ENCODE measurements at places on chromosomes 12 and 14. TPM values are rescaled to one million over a fixed set of nuclear protein-coding genes. Genes with fewer than 3 reads are reported as not detected.
A peak's percentile ranks its signal among the peaks of the same experiment; 100 is the strongest.

- DNase-seq: no peak
These were observed 1415.2 kb downstream of the AACS start for GRCh38 chr12:126480451-126480850.

DNA sequence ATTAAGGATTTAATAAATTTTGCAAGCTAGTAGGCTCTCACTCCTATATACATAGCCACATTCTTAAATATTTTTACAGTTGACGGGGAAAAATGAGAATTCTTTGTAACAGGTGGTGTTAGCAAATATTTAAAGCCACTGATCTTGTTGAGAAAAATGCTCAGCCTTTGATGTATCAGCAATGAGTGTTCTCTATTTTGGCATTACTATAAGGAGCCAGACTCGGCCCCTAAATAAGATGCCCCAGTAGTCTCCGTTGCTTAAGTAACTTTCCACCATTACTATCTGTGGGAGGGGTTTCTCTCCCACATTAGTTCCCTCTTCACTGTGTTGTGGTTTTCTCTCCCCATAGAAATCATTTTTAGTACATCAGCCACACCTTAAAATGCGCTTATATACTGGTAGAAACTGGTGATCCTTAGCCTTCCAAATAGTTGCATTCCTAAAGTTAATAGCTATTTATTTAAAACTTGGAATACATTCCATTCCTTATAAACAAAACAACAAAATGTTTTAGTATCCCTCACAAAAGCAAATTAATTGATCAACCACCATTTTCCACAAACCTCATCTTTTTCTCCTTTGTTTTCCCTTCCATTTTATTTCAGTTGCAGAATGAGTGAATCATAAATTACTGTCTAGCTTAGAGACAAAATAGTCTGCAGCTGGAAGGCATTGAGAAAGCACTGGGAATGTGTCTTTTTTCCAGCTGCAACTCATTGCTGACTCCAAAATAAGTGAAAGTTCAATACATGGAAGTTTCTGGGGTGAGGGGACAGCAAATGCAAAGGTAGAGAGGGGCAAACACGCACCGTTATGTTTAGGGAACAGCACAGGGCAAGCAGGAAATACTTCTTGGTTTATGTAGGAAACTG lies 84.7 kb upstream of the FERMT2 start:
- DNase-seq: no peak

- DNase-seq: no peak
These were observed 1.5 kb downstream of the TMEM132C start for GRCh38 chr12:128268379-128268995.

GRCh38 chr12:107475900-107476299 lies 209.7 kb upstream of the PWP1 start:
- no peak for DNase-seq

PTGDR gene
- 2.8 TPM for total RNA-seq

DNA sequence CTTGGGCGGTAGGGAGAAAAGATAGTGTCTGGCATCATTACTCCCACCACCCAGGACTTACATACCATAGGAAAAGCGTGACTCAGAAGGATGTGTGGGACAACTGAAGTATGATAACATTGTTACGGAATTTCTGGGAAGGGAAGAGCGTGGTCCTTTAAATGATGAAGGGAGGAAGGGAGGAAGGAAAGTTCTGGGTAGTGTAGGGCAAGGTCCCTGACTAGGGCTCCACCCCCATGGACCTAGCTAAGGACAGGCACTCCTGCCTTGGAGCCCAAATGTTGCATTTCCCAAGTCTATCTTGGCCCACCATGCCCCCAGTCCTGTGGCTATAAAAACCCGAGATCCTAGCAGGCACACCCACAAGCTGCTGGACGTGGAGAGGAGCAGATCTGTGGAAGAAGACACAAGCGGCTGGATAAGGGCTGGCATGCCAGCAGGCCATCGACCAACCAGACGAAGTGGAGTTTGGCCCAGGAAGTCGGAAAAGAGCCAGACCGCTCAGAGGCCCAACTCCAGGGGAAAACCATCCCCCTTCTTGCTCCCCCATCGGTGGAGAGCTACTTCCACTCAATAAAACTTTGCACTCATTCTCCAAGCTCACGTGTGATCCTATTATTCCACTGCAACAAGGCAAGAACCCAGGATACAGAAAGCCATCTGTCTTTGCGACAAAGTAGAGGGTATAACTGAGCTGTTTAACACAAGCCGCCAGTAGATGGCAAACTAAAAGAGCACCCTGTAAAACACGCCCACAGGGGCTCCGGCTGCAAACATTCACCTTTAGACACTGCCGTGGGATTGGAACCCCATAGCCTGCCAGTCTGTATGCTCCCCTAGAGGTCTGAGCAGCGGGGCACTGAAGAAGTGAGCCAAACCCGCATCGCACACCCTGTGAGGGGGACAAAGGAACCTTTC lies 23.0 kb upstream of the RAB21 start:
- peak; percentile 59 for DNase-seq

DNA sequence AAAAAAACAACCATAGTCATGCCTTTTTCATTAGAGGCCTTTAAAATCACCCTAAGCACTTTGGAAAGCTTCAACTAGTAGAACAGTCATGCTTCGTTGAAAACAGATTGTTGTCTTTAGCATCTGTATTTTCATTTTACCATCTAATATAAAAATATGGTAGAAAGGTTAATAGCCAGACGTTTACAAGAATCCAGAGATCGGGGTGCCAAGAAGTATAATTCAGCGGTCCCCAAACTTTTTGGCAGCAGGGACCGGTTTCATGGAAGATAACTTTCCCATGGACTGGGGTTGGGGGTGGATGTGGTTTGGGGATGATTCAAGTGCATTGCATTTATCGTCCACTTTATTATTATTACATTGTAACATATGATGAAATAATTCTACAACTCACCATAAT lies 138.4 kb downstream of the GLT1D1 start:
- no peak for DNase-seq

DNA sequence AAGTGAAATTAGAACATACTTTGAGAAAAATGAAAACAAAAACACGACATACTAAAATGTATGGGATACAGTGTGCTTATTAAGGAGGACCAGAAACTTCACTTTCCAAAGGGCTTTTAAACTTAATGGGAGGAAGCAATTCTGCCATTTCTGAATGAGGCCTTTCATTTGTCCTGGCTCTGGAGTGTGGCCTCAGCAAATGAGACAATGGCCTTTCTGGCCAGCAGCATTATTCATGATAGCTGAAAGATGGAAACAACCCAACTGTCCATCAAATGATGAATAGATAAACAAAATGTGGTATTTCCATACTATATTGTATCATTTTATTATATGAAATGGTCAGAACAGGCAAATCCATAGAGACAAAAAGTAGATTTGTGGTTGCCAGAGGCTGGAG lies 338.6 kb downstream of the CEP128 start:
- DNase-seq: no peak

FAM161B gene
- 1.7 TPM for total RNA-seq

DNA sequence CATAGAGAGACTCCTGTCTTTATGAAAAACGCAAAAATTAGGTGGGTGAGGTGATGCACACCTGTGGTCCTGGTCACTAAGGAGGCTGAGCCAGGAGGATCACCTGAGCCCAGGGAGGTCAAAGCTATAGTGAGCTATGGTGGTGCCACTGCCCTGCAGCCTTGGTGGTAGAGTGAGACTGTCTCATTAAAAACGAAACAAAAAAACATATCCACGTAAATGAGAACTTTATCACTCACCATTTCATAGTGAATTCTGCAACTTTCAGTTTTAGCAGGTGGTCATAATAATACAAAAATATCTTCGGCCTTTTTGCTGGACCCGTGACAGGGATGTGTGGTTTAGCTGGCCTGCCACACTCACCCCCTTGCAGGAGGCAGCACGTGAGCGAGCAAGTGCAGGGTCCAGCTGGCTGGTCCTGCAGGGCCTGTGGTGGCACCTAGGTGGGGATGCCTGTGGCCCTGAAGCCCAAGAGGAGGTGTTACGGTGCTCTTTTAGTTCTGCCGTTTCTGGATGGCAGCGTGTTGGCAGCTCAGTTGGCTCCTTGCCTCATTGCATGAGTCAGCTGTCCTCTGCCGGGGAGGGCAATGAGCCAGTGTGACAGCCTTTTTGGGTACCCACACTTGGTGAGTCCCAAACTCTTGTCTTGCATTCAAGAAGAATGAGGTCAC lies 1330.7 kb upstream of the TMEM132C start:
- no peak for DNase-seq

- DNase-seq: no peak
These were observed 82.5 kb downstream of the MED13L start for GRCh38 chr12:116194935-116195431.

TAS2R9 gene
- not detected for total RNA-seq

- no peak for DNase-seq
These were observed 14.5 kb downstream of the RNASE3 start for GRCh38 chr14:20905676-20906075.

DNA sequence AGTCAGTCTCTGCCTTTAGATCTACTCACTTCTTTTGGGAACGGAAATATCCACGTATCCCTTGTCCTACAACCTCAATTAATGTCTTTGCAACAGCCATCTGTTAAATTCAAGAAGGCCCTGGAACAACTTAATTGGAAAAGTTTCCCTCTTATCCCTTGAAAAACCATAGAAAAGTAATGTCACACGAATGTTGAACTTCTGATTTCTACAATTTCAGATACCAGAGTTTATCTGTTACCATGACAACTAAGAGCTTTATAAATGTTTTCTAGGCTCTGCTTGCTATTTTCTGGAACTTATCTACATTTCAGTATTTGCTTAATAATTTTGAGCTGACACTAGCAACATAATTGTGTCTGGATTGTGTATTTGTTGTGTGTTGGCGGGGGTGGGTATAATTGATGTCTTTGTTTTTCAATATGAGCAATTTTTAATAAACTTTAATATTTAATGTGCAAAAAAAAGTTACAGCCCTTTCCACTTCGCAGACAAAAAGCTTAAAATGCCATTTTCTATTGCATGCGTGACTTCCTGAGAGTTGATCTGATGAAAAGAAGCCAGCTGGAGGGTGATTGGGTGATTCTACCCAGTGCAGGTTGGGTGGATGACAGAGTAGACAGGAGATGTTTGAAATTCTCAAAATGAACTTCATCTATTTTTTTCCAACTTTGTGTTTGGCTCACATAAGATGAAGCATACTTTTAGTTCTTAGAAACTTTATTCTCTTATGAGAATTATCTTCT lies 11.8 kb upstream of the EDDM3A start:
- DNase-seq: no peak

SLC6A12 gene
- not detected for total RNA-seq

- no peak for DNase-seq
These were observed 170.5 kb downstream of the NDUFA12 start for GRCh38 chr12:94832780-94833681.

DNA sequence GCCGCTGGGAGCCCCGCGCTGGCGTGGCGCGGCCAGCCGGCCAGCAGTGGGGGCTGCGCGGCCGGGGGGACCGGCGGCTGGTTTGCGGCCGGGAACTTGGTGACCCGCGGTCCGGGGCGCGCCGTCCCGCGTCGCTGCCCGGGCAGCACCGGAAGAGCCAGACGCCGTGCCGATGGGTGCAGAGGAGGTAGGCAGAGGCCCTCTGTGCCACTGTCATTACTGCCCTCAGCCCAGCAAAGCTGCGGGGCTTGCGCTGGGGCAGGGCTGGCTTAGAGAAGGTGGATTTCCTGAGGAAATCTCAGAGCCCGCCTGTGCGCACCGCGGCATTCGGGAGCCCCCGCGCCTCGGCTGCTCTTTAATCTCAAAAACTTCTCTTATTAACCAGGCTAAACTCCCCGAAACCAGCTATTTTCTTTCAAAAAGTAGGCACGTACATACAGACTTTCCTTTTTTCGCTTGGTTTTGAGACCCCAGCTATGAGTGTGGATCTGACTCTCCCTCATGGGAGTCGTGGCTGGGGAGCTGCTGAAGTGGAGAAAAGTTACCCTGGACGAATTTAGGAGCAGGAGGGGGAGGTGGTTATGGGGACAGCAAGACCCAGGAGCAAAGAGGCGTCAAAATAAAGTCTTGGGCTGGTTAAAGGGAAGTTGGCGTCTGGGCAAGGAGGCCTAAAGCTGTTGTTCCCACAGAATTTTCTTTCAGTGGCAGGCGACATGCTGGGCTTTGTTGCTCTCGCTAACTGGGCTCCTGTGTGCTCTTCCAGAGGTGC lies 802 bp downstream of the SUSD6 start:
- DNase-seq: no peak

LRTM2 gene
- not detected for total RNA-seq

DNA sequence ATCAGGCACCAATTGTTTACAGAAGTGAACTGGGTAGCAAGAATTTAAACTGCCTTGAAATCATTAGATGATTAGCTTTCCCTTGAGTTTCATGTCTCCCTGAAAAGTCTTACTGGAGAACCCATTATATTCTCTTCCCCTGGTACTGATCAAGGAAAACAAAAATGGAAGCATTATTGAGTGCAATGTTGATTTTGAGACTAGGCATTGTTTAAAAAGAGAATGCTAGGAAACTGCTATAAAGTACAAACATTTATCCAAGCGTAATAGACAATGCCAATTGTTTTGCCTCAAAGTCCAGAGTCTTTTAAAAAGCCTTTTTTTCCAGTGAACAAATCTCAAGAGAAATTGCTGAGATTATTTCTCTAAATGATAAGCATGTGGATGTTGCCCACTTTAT lies 197.0 kb downstream of the CCER1 start:
- DNase-seq: no peak

SLC22A17 gene
- 17.2 TPM for total RNA-seq

DNA sequence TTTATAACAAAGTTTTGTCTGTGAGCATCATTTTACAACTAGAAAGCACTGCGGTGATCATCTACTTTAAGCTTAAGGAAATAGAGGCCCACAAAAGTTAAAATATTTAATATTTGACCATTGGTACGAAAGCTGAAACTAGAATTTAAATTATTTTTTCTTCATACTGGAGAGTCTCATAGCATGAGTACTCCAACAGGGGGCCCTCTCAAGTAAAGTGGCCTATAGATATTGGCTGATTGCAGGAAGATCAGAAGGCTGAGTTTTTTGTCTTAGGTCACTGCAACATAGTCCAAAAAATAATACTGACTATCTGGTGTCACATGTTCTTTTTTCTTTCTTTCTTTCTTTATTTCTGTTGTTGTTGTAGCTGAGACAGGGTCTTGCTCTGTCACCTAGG lies 75.3 kb upstream of the ZDHHC17 start:
- no peak for DNase-seq

- no peak for DNase-seq
These were observed 13.3 kb downstream of the INF2 start for GRCh38 chr14:104702673-104703072.

ABHD4 gene
- 29.3 TPM for total RNA-seq
